NCI-H1417 (cell line): ENCODE measurements at places on chromosomes 6 and 20.

DNA sequence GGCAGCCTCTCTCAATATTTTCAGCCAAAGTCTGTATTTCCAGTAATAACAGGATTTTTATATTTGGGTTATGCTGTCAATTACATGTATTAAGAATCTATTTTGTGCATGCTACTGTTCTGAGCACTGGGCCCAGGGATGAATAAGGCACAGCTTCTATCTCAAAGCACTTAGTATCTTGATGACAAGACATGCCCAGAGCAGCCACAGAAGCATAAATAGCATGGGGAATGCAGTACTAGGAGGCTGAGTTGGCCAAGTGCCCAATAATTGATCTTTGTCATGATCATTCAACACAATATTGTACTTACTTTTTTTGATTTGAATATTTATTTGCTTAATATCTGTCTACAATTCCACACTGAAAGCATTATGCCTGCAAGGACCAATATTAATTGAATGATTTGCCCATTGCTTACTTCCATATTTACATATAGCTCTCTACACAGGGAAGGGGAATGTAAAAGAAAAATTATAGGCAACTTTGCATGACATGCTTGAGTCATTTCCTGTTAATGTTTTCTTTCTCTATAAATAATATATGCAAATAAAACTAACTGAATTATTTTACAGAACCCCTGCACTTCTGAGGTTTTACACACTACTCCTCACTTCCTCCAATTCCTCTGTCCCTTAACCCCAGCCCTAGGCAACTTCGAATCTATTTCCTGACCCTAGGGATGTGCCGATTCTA is 298.9 kb upstream of the BMP2 start:
- no peak for DNase-seq

- no peak for DNase-seq
These were observed 118.1 kb downstream of the EYA4 start for GRCh38 chr6:133359256-133359655.

DNA sequence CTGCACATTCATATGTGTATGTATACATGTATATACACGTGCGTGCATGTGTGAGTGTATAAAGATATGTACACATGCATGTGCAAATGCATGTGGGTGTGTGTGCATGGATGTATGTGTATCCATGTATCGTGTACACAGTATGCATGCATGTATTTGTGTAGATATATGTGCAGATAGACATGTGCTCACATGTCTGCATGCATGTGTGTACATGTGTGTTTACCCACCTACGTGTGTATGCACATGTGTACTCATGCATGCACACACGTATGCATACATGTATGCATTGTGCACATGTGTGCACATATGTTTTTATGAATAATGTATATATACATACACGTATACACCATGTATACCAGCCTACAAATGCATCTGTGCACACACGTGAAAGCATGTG is 80.3 kb upstream of the ZNF322 start:
- no peak for DNase-seq

DNA sequence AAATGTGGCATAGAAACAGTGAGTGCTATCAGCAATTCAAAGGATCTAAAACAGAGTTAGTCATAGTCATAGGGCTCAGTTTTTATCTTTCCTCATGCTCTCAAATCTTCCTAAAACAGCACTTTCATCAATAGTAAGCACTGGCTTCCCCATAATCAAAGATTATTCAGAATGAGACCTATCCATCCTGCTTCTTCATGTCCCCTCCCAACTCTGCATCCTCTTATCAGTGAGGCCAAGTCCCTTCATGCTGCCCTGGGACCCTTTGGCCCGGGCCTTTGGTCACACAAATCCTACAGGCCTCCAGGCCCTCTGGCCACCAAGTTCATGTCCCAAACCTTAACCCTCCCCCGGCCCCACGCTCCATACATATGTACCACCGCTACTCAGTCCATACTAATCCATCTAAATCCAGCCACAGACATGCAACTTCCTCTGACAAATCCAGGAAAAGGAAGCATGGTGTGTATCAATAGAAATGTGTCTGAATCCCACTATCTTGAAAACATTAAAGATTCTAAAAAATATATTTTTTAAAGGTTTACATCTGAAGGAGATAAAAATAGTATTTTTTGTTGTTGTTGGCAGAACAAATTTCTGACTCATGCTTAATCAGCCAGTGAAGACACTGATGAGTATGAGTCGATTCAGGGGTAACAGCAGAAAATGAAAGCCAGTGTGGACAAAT is 143.5 kb downstream of the PDE7B start:
- DNase-seq = no peak

- no peak for DNase-seq
These were observed at the start of gene NKX2-4 for GRCh38 chr20:21397341-21398108. TSS of gene NKX2-4 (minus strand) at chr20:21397526. CDS start at chr20:21397399, 127 bp downstream.

- DNase-seq = no peak
These were observed 7.3 kb downstream of the EDN1 start for GRCh38 chr6:12297363-12298016.

DNA sequence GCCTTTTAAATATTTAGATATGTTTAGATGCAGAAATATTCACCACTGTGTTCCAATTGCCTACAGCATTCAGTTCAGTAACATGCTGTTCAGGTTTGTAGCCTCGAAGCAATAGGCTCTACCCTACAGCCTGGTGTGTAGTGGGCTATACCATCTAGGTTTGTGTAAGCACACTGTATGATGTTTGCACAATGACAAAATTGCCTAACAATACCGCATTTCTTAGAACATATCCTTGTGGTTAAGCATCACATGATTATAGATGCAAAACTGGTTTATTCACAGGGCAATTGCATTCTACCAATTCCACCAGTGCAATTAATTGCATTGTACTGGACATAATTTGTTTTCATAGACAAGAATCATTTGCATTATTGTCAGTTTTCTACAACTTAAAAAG is 7.9 kb upstream of the SLC22A16 start:
- DNase-seq = no peak
